ENCODE measurements at places on chromosomes 2 and 18. TPM values are rescaled to one million over a fixed set of nuclear protein-coding genes. Genes with fewer than 3 reads are reported as not detected.

FABP1 gene
- total RNA-seq, result not detected

ATOH8 gene
- 31.4 TPM for total RNA-seq

SLC11A1 gene
- total RNA-seq, result 0.35 TPM

ALLC gene
- total RNA-seq, result not detected

GAL3ST2 gene
- total RNA-seq, result not detected

GCA gene
- 10.4 TPM for total RNA-seq

CD207 gene
- not detected for total RNA-seq

MCEE gene
- 13.8 TPM for total RNA-seq

SP9 gene
- not detected for total RNA-seq

FOXI3 gene
- not detected for total RNA-seq

PSMA8 gene
- total RNA-seq, result not detected

VWC2L gene
- total RNA-seq, result not detected

ARHGAP28 gene
- 24.1 TPM for total RNA-seq
